ENCODE measurements at places on chromosomes 6 and 20.

DNA sequence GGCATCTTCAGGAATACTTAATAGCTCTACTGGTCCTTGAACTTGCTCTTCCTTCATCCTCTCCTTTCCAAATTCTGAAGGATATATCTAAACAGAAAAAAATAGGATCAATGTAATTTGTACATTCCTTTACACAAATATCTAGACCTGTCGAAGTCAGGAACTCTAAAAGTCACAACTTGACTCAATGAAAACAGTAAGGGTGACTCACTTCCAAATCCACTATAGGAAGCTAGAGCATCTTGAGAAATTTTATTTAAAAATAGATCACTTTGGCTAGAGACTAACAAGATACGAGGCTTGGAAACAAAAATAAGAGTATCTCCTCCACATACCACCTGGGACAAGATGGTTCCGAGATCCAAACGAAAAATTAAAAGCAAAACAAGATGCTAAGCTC, 12.2 kb downstream of the ESF1 start:
- no peak for DNase-seq

- DNase-seq: no peak
Observed at GRCh38 chr20:52152416-52152815, 39.2 kb downstream of the ZFP64 start.

DNA sequence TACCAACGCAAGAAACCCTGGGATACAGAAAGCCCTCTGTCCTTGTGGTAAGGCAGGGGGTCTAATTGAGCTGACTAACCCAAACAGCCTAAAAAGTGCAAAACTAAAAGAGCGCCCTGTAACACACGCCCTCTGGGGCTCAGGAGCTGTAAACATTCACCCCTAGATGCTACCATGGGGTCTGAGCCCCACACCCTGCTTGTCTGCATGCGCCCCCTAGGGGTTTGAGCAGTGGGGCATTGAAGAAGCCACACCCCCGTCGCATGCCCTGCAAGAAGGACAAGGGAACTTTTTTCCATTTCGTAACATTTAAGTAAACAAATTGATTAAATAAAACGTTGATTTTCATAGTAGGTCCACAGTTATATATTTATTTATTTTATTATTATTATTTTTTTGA, 616.9 kb upstream of the MAN1A1 start:
- no peak for DNase-seq

- DNase-seq: no peak
Observed at GRCh38 chr20:15378151-15378550, 1040.7 kb upstream of the FLRT3 start.

GRCh38 chr20:38924718-38925117, 1.5 kb upstream of the FAM83D start:
- DNase-seq: no peak

GRCh38 chr20:9367746-9368145, 146.6 kb upstream of the LAMP5 start:
- no peak for DNase-seq
